MV-4-11 (cell line): ENCODE measurements at places on chromosomes 3 and 15.

GRCh38 chr3:51539291-51539941 lies 897 bp downstream of the RAD54L2 start:
- DNase-seq: peak; percentile 13

- DNase-seq: peak; percentile 50
These were observed 45.3 kb upstream of the MAGEF1 start for GRCh38 chr3:184757022-184757651.

- DNase-seq: no peak
These were observed 311.5 kb downstream of the EDEM1 start for GRCh38 chr3:5498981-5499380.

- DNase-seq: no peak
These were observed 77.5 kb downstream of the THSD4 start for GRCh38 chr15:71192816-71193215.
